ENCODE measurements at places on chromosomes 6 and 20. TPM values are rescaled to one million over a fixed set of nuclear protein-coding genes. Genes with fewer than 3 reads are reported as not detected.

DNA sequence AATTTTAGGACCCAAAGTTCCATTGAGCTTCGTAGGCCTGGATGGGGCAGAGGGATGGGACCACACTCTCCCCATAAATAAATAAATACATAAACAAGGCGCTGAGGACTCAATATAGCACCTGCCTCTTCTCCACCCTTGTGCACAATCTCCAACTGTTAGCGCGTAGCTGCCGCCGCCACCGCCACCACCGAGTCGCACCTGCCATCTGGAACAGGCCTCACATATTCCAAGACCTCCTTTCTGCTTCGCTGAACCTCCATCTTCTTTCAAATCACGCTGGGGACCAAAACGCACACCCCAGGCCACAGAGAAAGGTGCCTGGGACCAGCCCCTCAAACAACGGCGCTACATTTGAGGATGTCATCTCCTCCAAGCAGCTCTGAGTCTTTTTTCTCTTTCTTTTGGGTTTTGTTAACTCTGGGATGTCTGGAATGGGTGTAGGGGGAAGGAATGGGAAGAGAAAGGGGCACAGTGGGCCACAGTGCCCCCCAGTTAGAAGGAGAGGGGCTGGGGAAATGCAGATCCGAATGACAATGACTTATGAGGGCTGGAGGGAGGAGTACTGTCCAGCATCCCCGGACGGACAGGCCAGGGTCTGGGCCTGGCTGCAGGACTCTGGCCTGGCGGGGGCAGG is 49.7 kb downstream of the NOL4L start:
- peaks cover 5% of the 10 kb centered on the region for H3K4me1 ChIP-seq
- no peak overlapping the region for H3K27ac ChIP-seq
- no peak overlapping the region for H3K4me3 ChIP-seq
- DNase-seq: no peak
- H3K27me3 ChIP-seq: no peaks in the 10 kb centered on the region

DNA sequence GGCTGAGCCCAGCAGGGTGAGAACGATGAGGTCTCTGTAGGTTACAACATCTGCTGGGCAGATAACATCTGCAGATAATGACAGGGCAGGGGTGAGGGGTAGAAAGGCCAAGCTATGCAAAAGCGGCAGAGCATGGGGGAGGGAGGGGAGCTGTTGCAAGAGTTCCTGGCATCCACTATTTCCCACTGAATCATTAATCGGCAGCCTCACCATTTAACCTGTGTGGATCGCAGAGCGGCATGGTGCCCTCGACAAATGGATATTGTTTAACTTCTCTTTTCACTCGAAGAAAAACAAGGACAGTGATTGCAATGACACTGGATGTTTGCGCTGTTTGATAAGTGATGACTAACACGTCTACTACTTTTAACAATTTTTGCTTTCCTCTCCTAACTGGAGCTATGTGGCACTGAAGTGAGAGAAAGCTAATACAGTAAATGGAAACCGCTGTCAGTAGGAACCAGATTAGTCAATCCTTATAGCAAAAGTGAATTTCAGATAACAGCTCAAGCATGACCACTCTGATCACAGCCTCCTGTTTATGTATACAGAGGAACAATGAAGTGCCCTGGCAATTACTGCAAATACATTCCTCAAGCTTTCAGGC is 381.5 kb downstream of the TFAP2A start:
- H3K27me3 ChIP-seq: no peaks in the 10 kb centered on the region
- peak; percentile 47 for DNase-seq
- H3K27ac ChIP-seq: peak overlapping the region; percentile 41
- H3K4me3 ChIP-seq: peak overlapping the region; percentile 18

DNA sequence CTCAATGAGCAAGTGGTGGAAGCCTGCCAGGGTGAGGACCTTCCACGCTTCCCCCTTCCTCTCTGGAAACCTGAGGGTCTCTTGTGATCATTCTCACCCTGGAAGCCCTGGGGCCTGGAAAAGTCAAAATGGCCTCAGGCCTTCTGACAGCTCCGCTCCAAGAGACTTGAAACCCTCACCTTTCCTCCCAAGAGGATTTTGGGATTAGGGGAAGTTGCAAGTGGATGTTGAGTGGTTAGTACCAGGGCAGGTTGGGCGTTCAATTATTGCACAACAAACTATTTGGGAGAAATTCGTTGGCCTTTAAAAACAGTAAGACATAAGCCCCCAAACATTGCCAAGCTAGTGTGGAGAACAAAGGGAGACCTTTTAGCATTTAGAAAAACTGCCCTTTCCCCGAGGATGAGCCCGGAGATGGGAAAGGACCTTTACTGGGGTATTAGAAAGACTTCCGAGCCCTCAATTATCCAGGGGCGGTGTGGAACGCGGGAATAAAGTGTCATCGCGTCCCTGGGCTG is 4.7 kb downstream of the NKX2-2 start:
- no peak overlapping the region for H3K4me3 ChIP-seq
- DNase-seq: no peak
- H3K27ac ChIP-seq: no peak overlapping the region
- no peaks in the 10 kb centered on the region for H3K27me3 ChIP-seq
- H3K36me3 ChIP-seq: peaks cover 80% of the 10 kb centered on the region

GRCh38 chr6:149951626-149952025 is 9.8 kb downstream of the ULBP2 start:
- H3K4me1 ChIP-seq: no peaks in the 10 kb centered on the region
- H3K36me3 ChIP-seq: no peaks in the 10 kb centered on the region
- DNase-seq: no peak
- peaks cover 12% of the 10 kb centered on the region for H3K27me3 ChIP-seq
- no peak overlapping the region for H3K4me3 ChIP-seq

GRCh38 chr6:92047860-92048259 is 1371.5 kb downstream of the EPHA7 start:
- H3K36me3 ChIP-seq: no peaks in the 10 kb centered on the region
- no peaks in the 10 kb centered on the region for H3K4me1 ChIP-seq
- H3K27ac ChIP-seq: no peak overlapping the region
- DNase-seq: no peak
- H3K27me3 ChIP-seq: no peaks in the 10 kb centered on the region

- no peaks in the 10 kb centered on the region for H3K36me3 ChIP-seq
- no peak for DNase-seq
- peaks cover 40% of the 10 kb centered on the region for H3K27me3 ChIP-seq
- H3K4me1 ChIP-seq: no peaks in the 10 kb centered on the region
- H3K27ac ChIP-seq: no peak overlapping the region
Measured at GRCh38 chr20:43188861-43189553, 699 bp downstream of the PTPRT start.

- no peaks in the 10 kb centered on the region for H3K27me3 ChIP-seq
- H3K4me1 ChIP-seq: no peaks in the 10 kb centered on the region
- no peaks in the 10 kb centered on the region for H3K36me3 ChIP-seq
- H3K27ac ChIP-seq: no peak overlapping the region
- DNase-seq: no peak
Measured at GRCh38 chr6:53937461-53937860, 142.7 kb downstream of the LRRC1 start.

DNA sequence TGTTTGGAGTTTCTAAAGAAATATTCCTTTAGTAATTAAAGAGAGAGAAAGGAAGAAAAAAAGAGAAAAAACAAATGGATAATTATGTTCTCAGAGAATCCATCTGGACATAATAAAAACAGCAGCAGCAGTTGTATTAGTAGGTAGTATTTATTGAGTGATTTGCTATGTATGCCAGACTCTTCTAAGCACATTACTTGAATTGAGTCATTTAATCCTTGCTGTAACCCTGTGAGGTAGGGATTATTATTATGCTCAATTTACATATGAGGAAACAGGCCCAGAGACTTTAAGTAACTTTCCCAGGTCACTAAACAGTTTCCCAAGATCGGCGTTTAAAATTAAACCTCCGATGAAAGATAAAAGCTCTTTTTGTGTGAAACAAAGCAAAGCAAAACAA is 238.8 kb downstream of the TSHZ2 start:
- no peak for DNase-seq
- H3K4me1 ChIP-seq: no peaks in the 10 kb centered on the region
- no peak overlapping the region for H3K27ac ChIP-seq
- no peak overlapping the region for H3K4me3 ChIP-seq

DNA sequence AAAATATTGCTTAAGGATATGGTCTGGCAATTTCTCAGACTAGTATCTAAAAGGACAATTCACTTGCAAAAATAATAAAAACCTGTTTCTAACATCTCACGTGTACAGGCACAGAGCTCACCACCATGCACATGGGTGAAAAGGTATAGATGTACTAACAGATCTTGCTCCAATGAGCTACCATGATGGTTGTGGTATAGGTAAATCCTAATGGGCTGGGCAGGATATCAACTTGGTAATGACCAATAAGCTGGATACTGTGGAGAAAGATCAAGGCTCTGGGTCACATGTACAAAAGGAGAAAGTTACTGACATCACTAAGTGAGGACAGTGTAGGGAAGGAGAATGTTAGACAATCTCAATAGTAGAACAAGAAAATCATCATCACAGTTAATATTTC is 111.0 kb upstream of the NUP153 start:
- no peak overlapping the region for H3K4me3 ChIP-seq
- peaks cover 7% of the 10 kb centered on the region for H3K4me1 ChIP-seq
- H3K36me3 ChIP-seq: peaks cover 50% of the 10 kb centered on the region
- no peaks in the 10 kb centered on the region for H3K27me3 ChIP-seq
- H3K27ac ChIP-seq: no peak overlapping the region

GRCh38 chr6:29011276-29011734 is 6.2 kb upstream of the ZNF311 start:
- no peak for DNase-seq
- H3K4me1 ChIP-seq: 0 out of 2 replicates have a peak, but pooled peaks cover under 1% of the 10 kb centered on the region
- peaks cover 36% of the 10 kb centered on the region for H3K27me3 ChIP-seq
- H3K4me3 ChIP-seq: peak overlapping the region; percentile 20
- no peaks in the 10 kb centered on the region for H3K36me3 ChIP-seq
- H3K27ac ChIP-seq: no peak overlapping the region

DNA sequence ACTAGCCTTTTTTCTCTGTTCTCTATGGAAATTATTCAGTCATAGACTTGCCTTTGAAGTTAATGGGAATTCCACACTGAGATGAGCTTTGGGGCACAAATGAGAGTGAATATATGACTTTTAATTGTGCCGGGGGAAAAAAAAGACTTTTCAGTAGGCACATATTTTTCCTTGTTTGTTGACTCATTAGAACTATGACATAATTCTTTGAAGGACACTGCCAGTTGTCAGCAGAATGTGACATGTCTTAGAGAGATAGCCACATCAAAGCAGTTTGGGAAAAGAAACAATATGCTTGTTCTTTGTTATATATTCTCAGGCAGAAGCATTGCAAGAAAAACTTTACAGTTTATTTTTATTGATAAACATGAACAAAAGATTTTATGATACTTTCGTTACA is 138.3 kb downstream of the COL9A1 start:
- peaks cover 6% of the 10 kb centered on the region for H3K27me3 ChIP-seq
- no peak overlapping the region for H3K27ac ChIP-seq
- H3K36me3 ChIP-seq: no peaks in the 10 kb centered on the region
- no peak overlapping the region for H3K4me3 ChIP-seq
- H3K4me1 ChIP-seq: no peaks in the 10 kb centered on the region

TBX18 gene
- 35.1 TPM for total RNA-seq

Measured in SJSA1 (cell line).